Naive thymus-derived CD8-positive, alpha-beta T cell (primary cell): ENCODE measurements at places on chromosomes 6 and 20. TPM values are rescaled to one million over a fixed set of nuclear protein-coding genes. Genes with fewer than 3 reads are reported as not detected.

Gene EYS
- total RNA-seq, result not detected

Gene PROCR
- total RNA-seq, result 3.2 TPM

Gene SSTR4
- not detected for total RNA-seq

Gene SMIM28
- total RNA-seq, result not detected

Gene C4B
- total RNA-seq, result 8.7 TPM

Gene PPP1R3G
- not detected for total RNA-seq

Gene IFT52
- total RNA-seq, result 21.7 TPM

Gene HLA-DQA1
- 15.5 TPM for total RNA-seq

Gene E2F1
- total RNA-seq, result 1.3 TPM

DNA sequence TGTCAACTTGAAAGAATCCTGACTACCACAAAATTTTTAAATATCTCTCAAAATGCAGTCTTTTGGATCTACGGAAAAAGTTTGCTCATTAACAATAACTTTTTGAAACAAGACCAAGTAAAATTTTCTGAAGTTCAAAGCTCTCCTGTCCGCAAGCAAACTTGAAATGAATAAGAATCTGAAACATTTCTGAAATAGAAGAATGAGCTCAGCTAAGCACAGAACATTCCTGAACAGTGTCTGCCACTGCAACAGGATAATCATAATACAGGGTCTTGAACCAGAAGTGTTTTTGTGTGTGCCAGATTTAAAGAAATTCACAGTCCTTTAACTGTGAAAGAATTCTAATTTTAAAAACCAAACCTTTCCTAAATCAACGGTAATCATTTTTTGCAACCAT is 49.1 kb upstream of the TASP1 start:
- DNase-seq, result no peak

DNA sequence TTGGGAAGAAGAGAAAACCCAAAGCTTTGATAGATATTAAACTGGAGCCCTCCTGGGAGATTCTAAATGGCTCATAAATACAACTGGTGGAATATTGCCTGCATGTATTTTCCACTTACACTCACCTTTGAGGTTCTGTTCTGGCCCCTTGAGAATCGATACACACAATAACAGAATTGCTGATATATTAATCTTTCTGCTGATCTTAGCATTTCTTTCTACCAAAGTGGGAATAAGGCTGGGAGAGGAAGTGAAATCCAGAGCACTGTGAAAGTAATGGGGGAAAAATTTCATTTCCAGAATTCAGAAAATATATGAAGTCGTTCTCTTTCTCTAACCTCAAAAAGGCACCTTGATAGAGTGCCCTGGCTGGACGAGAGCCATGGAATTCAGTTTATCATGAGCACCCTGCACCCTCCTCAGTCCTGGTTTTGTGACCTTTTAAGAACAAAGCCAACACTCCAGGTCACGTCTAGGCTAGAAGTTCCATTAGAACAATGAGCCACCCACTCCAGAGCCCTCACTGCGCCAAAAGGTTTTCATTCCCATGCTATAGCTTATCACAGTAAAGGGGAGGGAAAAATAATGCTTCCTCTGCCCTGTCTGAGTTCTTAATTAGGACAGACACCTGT is 244.5 kb downstream of the CD83 start:
- DNase-seq, result no peak

DNA sequence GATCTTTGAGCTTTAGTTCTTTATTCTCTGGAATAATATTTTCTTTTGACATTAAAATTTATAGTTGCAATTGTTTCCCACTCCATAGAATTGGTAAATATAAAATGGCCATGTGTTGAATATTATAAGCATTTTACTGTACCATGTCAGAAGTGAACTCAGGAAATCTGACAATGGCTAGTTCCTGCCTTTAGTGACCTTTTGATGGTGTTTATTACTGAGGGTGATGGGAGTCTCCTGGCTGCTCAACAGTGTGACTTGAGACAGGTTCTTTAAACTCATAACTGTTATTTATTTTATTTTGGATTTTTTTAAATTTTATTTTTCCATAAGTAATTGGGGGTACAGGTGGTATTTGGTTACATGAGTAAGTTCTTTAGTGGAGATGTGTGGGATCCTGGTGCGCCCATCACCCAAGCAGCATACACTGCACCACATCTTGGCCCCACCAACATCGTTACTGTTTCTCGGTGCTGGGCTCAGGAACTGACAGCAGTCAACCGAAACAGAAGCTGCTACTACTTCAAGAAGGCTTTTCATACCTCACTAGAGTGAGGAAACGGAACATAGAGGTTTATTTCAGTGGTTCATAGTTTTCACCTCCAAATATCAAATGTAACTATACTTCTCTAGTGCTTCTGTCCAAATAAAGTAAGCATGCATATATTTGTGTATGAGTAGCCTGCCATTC is 90.4 kb downstream of the PLEKHG1 start:
- no peak for DNase-seq

- no peak for DNase-seq
These were observed 48.7 kb downstream of the PDYN start for GRCh38 chr20:1945134-1945618.

DNA sequence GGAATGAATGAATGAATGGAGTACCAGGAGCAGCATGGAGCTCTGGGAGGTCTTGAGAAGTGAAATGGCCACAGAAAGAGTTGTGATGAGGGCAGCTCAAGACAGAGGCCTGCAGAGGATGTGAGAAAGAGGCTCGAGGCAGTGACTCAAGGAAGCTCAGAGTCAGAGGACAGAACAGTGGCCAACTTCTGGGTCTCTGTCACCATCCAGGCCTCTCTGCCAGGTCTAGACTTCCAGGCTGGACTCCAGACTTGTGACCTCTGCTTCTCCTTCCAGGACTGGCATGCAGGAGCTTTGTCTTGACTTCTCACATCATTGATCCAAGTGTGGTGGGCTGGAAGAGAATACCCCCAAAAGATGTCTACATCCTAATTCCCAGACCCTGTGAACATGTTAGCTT is 119.8 kb downstream of the TOX2 start:
- no peak for DNase-seq

- no peak for DNase-seq
These were observed 13.3 kb downstream of the ANKRD60 start for GRCh38 chr20:58215116-58215515.

GRCh38 chr6:135117413-135117968 is 62.9 kb upstream of the HBS1L start:
- no peak for DNase-seq

GRCh38 chr6:6696867-6697531 is 108.5 kb downstream of the LY86 start:
- no peak for DNase-seq

DNA sequence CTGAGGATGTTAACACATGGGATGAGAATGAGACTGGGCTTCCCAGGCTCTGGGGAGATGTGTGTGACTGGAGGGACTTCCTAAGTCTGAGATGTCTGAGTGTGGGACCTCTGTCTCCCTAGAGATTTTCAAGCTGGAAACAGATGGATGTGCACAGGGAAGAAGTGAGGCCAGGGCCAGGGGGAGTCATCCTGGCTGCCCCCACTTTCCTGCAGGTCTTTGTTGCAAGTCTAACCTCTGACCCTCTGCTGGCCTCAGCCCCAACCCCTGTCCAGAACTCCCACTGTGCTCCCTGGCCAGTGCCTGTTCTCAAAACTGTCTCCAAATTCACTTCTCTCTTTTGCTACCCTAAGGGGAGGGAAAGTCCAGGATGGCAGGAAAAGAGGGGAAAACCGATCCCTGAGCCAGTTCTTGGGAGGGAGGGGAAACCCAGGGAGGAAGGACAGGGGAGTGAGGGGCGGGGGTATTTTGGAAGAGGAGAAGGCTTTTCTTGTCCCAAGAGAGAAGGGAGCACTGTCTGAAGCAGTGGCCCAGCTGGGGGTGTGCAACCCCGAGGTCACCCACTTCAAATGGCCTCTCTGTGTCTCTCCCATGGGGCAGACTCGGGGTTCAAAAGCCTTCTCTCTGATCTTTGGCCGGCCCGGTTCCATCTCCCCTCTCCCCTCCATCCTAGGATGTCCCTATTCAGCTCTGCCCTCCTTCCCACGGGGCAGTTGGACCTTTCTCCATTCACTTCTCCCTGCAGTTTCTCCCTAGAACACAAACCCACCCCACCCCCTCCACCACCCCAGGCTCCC is 3.1 kb downstream of the PPP1R18 start:
- no peak for DNase-seq

DNA sequence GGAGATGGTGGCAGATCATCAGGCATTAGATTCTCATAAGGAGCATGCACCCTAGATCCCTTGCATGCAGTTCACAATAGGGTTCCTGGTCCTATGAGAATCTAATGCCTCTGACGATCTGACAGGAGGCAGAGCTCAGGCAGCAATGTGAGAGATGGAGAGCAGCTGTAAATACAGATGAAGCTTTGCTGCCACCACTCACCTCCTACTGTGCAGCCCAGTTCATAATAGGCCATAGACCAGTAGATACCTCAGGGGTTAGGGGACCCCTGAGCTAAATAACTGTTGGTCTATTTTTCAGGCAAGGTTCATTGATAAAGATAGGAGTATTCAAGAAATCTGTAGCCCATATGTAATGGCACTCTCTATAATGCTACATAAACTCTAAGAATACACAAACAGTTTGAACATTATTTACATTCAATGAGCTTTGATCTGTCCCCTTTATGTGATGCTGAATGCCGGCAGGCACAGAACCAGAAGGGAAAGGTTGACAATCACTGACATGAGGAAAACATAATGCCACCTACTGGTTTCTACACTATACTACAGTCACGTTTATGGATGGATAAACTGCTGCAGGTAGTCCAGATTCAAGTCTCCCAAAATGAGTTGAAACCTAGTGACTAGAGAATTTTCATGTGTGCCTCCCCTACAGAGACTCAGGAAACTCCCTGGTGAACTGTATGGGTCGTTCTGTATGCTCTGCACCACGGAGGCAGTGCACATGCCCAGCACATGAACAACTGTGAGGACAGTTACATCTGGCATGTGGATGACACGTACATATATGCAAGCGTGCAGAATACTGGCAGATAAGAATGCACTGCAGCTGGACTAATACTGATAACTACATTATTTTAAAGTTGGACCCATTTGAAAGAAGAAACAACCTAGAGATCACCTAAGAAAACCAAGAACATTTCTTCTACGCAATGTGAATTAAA is 72.0 kb downstream of the DST start:
- DNase-seq, result no peak

DNA sequence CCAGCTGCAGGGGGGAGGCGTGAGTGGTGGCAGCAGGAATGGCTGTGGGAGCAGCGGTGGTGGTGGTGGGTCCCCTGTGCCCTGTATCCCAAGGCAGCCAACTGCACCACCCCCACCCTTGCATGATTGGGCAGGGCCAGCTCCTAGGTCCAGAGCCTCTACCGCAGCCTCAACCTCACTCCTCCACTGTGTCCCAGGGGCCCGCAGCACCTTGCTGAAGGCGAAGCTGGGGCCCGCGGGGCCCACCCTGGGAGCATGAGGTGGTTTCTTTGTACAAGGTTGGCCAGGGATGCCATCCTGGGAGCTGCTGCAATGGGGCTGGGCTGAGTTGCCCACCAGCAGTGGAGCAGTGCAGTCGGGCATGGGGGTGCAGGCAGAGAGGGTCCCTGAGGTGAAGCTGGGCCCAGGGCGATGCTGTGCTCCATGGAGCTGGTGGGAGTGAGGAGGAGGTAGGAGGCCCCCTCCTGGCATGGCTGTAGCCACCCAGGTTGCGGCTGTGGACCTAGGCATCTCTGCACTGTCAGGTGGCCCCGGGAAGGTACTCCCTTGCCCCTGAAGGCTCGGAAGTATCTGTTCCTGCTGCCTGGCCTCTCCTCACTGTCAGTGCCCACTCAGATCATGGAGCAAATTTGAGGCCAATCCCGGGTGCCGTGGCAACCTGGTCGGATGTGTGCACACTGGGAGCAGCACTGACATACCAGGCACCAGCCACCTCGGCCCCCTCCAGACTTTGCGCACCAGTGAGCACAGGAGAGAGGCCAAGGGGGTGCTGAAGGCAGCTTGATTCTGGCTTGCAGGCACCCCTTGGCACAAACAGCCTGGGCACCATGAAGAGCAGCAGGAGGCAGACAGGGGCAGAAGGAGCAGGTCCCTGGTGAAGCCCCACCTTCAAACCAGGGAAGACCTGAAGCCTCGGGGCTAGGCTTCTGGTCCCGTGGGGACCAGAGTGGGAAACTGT is 60.2 kb upstream of the L3MBTL3 start:
- DNase-seq, result no peak

DNA sequence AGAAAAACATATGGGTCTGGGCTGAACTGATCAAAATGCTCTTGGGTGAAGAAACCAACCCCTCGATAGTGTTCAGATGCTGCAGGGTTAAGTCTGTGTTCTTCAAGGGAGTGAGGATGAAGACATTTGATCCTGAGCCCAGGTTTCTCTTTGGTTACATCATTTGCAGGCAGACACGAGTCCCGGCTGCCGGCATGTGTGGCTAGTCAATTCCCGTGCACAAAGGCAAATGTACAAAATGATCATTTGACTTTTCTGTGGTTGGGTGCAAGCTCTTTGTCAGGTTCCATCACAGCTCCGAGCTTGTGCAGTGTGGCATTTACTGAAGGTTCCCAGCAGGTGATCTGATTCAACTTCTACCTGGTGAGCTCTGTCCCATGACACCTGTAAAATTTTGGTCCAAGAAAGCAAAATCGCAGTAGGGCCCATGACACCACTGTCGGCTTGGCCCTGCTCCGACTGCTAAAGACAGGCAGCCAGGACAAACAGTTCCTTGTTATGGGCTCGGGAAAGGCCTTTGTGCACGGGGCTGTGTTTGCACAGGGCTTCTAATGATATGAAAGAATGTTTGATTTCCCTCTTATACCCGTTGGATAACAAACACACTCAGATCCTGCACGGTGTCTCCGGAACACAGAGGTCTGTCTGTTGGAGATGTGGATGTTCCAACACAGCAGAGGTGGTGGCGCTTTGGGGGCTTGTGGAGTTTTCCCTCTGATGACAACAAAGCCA is 46.9 kb downstream of the GJA10 start:
- DNase-seq, result no peak

- DNase-seq, result no peak
These were observed 276.5 kb downstream of the CDC5L start for GRCh38 chr6:44663860-44664634.

GRCh38 chr6:29965563-29965872 is 23.2 kb downstream of the HLA-A start:
- no peak for DNase-seq

- no peak for DNase-seq
These were observed 19.1 kb upstream of the ZC3H12D start for GRCh38 chr6:149503872-149504271.

DNA sequence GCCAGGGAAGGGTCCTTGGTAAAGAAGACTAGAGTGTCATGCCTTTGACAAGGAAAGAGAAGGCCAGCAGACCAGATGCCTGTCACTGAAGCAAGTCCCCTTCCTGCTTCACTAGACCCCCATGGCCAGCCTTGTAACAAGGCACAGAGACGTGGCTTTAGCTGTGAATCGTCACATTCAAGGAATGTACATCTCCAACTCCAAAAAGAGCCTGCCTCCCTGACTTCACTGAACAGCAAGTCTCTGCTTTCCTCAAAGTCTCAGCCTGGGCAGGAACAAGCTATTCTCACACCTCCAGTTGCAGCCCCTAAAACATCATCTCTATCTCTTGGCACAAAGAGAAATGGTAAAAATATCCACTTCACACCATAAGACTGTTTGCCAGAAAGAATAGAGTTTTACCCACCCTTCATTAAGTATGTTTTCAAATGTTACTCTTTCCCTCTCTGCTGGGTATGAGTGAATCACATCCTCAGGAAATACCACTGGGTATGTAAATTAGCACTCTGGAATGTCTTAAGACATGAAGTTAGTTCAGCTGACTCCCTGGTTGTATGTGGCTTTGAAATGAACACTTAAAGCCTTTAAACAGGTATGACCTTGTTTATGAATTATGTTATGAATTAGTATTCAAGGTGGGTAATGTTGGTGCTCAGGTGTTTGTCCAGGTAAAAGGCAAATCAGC is 46.4 kb upstream of the NT5E start:
- no peak for DNase-seq

GRCh38 chr6:114087496-114087895 is 116.5 kb upstream of the HDAC2 start:
- no peak for DNase-seq

GRCh38 chr6:148818939-148819575 is 72.2 kb downstream of the UST start:
- no peak for DNase-seq
